ENCODE measurements at places on chromosomes 12 and 14. TPM values are rescaled to one million over a fixed set of nuclear protein-coding genes. Genes with fewer than 3 reads are reported as not detected.

DNA sequence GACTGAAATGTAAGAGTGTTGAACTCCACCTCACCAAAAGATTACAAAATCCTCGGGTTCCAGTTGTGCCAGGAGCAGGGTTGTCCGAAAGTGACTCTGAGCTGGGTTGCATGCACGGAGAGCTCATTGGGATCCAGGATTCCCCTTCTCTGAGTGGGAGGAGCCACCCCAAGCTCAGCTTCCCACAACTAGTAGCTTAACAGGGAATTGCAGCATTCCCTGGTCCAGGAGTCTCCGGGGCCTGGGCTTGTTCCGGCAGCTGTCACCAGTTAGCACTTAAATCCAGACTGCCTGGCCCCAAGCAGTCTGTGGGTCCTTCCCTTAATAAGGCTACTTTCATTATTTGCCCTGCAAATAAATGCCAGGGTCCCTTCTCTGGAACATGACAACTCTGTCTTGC is 50.1 kb downstream of the CD9 start:
- DNase-seq: no peak

GRCh38 chr14:75647640-75648039 is 13.0 kb downstream of the ERG28 start:
- no peak for DNase-seq

GRCh38 chr14:24071144-24071697 is at the start of gene CPNE6:
Gene CPNE6 (plus strand): TSS chr14:24071562. CDS start chr14:24072937, 1,375 bp downstream.
- no peak for DNase-seq

DNA sequence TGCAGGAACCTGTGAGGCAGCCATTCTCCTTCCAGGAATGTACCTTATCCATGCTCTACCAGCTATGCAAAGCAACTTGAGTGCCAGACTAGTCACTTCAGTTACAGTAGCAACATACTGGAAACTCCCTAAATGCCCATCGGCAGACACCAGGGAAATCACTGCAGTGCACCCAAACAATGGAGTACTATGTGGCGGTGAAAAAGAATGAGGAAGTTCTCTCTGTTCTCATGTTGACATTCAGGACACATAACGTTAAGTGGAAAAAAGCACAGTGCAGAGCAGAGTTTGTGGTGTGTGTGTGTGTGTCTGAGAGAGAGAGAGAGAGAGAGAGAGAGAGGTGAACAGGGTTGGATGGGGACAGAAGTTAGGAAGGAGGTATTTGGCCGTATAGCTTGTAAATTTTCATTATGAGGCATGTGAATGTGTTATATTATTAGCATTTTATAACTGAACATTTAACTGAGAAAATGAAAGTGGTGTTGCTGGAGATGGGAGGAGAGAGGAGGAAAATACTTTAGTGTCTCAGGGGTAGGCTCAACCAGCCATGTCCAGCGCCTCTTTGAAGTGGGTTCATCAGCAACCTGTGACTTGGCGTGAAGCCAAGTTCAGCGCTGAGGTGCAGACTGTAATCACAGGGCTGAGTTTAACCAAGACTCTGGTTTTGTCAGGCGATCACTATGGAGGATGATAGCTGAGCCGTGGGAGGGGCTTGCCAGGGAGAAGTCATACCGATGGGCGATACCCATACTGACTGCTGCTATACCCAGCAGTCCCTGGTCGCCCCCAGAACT is 17.3 kb downstream of the TNFAIP2 start:
- no peak for DNase-seq

DNA sequence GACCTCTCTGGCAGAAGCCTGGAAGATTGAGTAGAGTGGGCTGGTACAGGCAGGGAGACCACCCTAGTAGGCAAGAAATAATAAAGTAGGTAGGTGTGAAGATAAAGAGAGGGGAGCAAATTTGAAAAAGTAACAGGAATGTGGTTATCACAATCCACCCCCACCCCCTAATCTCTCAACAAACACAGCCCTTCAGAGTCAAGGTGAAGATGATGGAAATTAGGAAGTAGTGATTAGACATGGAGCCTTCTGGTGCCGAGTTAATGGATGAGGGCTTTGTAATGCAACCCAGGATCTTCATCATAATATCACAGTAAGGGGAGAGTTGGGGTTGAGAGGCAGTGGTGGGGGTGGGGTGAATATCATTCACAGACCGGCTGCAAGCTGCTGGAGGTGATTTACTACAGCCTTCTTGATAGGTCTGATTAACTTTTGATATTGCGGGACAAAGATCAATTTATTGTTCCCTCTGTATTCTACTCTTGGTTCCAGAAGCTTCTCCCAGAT is 29.2 kb upstream of the CRY1 start:
- DNase-seq: no peak

DNA sequence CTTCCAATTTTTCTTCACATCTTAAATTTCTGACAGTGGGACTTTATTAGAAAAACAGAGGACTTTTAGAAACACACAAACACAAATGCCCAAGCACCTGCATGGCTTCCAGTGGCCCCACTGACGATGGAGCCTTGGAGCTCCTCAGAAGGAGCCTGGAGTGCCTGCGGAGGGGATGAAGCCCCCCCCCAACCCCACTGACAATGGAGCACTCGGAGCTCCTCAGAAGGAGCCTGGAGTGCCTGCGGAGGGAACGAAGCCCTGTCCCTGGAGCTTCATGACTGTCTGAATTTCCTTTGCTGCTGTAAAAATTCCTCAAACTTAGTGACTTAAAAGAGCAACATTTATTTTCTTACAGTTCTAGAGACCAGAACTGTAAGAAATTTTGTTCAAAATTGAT is 80.1 kb upstream of the VRK1 start:
- DNase-seq: no peak

GRCh38 chr12:122421187-122421820 is 1.2 kb downstream of the CLIP1 start:
- peak; percentile 35 for DNase-seq

- DNase-seq: no peak
These were observed 8.0 kb downstream of the RHOJ start for GRCh38 chr14:63212209-63212608.

GRCh38 chr14:61360796-61361525 is 39.6 kb downstream of the PRKCH start:
- no peak for DNase-seq

GRCh38 chr12:129466499-129466898 is 437.3 kb downstream of the TMEM132D start:
- DNase-seq: no peak

The CDKL1 gene
- total RNA-seq: 54.4 TPM

The C1QL4 gene
- not detected for total RNA-seq

The ALKBH1 gene
- total RNA-seq: 9.7 TPM

Measured in skin of body (tissue), 3 donors.